Right lung (tissue), 10 donors: ENCODE measurements at places on chromosomes 5 and 9. TPM values are rescaled to one million over a fixed set of nuclear protein-coding genes. Genes with fewer than 3 reads are reported as not detected.

DNA sequence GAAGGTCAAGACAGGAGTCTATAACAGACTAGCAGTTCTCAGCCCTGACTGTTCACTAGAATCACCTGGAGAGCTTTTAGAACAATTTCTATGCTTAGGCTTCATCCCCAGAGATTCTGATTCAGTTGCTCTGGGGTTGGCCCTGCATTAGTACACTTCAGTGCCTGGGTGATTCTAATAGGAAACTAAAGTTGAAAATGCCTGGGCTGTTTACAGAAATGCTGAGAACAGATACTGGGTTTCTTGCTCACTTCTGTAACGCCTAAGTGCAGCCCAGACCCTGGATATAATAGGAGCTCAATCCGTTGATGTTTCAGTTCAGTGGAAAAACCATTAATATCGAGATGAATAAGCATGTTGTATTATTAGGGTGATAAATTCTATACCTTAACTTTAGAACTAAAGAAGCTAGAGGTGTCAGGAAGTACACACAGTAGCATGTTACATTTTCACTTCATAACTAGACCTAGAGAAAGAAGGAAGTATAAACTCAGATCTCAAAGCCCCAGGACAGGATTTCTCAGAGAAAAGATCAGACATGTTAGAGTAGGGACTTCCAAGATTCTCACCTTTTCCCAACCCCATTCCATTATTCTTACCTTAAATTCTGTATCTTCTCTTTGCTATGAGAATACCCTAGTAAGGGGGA, 20.4 kb downstream of the HAVCR2 start:
- no peak for DNase-seq

DNA sequence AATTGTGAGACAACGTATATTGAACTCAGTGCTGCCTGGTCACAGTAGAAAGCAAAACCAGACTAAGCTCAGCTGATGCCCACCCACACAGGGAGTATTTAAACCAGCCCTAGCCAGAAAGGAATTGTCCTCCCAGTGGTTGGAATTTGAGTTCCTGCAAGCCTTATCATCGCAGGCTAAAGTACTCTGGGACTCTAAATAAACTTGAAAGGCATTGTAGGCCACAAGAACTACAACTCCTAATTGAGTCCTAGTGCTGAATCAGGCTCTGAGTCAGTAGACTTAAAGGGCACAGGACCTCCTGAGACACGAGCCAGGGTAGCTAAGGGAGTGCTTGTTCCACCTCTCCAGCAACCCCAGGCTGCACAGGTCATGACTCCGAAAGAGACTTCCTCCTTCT, 171.4 kb downstream of the MCTP1 start:
- no peak for DNase-seq

FBXO4 gene
- polyA plus RNA-seq: 23.0 TPM

DNA sequence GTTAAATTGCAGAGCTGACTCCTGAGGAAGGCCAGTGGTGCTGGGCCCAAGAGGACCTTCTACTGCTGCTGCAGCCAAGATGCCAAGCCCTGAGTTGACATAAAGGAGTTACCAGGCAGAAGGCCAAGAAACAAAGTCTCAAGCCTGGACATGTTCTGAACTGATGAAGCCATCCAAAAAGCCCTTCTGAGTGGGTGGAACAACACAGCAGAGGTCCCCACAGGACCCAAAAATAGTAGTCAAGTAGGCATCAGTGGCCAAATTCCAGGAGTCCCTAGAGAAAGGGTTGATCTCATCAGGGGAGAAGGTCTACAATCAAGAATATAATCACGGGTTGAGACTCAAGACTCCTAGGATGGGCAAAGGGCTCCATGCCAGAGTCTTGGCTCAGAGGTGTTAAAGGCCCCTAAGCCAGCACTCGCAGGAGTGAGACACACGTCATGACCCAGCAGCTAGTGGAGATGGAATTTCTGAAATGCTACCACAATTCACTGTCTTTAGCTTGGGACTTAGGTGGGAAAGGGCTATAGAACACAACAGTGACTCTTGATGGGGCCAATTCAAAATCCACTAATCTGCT, 119.7 kb downstream of the FANCC start:
- DNase-seq: no peak

DNA sequence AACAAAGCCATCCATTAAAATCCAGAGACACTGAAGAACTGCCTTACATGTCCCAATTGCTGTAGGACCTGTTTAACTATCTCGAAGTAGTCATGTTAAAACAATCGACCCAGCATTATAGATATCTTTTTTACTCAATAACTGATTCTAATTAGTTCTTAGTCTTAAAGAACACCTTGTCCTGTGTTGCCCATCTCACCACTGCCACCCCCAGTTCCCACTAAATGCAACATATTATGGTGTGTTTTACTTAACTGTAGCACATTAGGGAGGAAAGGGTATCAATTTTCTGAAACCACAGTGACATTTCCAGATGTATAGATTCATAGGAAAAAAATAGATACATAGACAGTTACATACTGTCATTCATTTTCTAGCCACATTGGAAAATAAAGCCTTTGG, 221.2 kb downstream of the MEF2C start:
- no peak for DNase-seq

- DNase-seq: no peak
Observed at GRCh38 chr5:42360616-42361314, 62.5 kb upstream of the GHR start.

TAF11L10 gene
- polyA plus RNA-seq: not detected

DNA sequence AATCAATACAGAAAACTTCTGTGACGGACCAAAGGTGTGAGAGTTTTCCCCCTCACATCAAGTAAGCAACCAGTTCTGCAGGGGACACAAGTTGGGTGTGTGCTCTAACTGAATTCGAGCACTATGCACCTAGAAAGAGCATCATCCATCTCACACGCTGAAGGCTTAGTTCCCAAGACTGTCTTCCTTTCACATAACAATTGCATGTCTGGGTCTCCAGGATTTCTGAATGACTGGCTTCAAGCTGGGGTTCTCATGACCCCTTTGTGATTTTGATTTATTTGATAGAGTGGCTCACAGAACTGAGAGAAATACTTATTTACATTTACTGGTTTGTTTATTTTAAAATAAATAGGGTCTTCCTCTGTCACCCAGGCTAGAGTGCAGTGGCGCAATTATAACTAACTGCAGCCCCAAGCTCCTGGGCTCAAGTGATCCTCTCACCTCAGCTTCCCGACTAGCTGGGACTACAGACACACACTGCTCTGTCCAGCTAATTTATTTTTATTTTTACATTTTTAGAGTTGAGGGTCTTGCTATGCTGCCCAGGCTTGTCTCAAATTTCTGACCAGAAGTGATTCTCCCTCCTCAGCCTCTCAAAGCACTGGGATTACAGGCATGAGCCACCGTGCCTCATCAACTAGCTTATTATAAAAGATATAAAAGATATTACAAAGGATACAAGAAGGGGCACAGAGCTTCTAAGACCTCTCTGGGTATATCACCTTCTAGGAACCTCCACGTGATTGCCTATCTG, 316.7 kb upstream of the CDH12 start:
- no peak for DNase-seq

- no peak for DNase-seq
Observed at GRCh38 chr9:114694146-114694545, 12.2 kb upstream of the TEX48 start.

CDKN2B-AS1 gene
- polyA plus RNA-seq: 0.22 TPM

GRCh38 chr5:1349246-1349645, 4.3 kb upstream of the CLPTM1L start:
- no peak for DNase-seq

STK32A gene
- 4.3 TPM for polyA plus RNA-seq

GRCh38 chr9:19517202-19517942, 108.6 kb downstream of the ACER2 start:
- no peak for DNase-seq

DNA sequence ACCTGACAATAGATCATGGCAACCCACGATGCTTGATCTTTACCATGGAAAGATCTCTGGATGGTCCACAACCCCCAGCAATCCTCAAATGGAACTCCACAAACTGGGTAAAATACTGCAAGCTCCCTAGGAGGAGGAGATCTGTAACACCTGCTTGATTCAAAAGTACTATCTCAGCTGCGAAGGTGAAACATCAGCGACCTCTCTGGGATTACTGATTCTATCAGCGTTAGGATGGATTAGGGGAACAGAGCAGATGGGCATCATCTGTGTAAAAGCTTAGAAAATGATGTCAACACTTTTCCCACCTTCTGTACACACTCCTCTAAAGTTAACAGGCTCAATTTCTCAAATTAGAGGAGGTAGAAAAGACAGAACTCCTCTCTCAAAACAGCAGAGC, 31.5 kb upstream of the TRPC7 start:
- DNase-seq: no peak

GRCh38 chr5:36611520-36612274, 5.3 kb downstream of the SLC1A3 start:
- DNase-seq: no peak

- DNase-seq: no peak
Observed at GRCh38 chr5:80479713-80480112, 8.2 kb upstream of the FAM151B start.

GRCh38 chr9:115106642-115107041, 11.3 kb downstream of the TNC start:
- DNase-seq: no peak
